Neural progenitor cell (in vitro differentiated cells): ENCODE measurements at places on chromosomes 2 and 18. TPM values are rescaled to one million over a fixed set of nuclear protein-coding genes. Genes with fewer than 3 reads are reported as not detected.

DNA sequence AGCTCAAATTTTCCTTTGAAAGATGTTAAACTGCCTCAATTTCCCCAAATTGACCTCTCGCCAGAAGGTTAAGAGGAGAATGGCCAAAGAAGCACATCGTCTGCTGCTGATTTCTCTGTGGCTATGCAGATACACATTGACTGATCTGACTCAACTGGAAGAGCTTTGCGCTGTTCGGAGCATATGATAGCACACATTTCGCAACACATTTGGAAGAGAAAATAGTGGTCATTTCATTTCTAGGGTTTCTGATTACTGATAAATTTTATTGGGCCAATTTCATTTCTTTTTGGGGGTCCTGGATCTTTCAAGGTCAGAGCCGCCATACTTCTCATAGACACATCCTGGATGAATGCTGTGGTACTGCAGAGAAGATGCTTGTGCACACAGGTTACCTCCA, 138.5 kb downstream of the TMEM200C start:
- DNase-seq = no peak
- no peaks in the 10 kb centered on the region for H3K27me3 ChIP-seq
- peaks cover 20% of the 10 kb centered on the region for H3K4me1 ChIP-seq
- no peak overlapping the region for H3K4me3 ChIP-seq
- no peak overlapping the region for H3K27ac ChIP-seq

- DNase-seq = no peak
Measured at GRCh38 chr2:147439986-147440385, 404.8 kb upstream of the ACVR2A start.

GRCh38 chr18:74994502-74995418, 214.2 kb downstream of the PTGR3 start:
- H3K27ac ChIP-seq = no peak overlapping the region
- no peak for DNase-seq
- H3K4me1 ChIP-seq = peaks cover 3% of the 10 kb centered on the region
- H3K4me3 ChIP-seq = no peak overlapping the region
- H3K36me3 ChIP-seq = no peaks in the 10 kb centered on the region
- no peaks in the 10 kb centered on the region for H3K27me3 ChIP-seq

GRCh38 chr18:13452388-13452811, 233.8 kb downstream of the LDLRAD4 start:
- H3K27me3 ChIP-seq = peaks cover 73% of the 10 kb centered on the region
- no peaks in the 10 kb centered on the region for H3K36me3 ChIP-seq
- no peak overlapping the region for H3K27ac ChIP-seq

GRCh38 chr18:32048507-32049091, 30.0 kb downstream of the RNF125 start:
- no peaks in the 10 kb centered on the region for H3K36me3 ChIP-seq
- DNase-seq = no peak
- no peaks in the 10 kb centered on the region for H3K27me3 ChIP-seq
- H3K4me3 ChIP-seq = no peak overlapping the region

DNA sequence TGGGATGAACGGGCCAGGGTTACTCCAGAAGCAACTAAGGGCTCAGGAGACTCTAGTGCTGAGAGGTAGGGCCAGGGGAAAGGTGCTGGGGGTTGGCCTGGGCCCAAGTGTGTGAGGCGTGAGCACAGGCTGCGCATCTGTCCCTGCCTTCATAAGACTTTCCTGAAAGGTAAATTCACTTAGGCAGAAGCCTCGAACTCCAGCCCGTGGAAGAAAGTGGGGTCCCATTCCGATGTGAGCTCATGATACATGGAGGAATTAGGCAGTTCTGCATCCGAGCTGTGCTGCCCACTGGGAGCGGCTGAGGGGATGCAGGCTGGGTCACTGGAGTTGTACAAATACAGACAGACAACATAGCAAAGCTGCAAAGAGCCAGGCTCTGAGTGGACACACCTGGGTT, 16.2 kb downstream of the PARD6G start:
- no peak for DNase-seq
- H3K27me3 ChIP-seq = no peaks in the 10 kb centered on the region
- no peaks in the 10 kb centered on the region for H3K36me3 ChIP-seq
- H3K4me3 ChIP-seq = no peak overlapping the region
- no peaks in the 10 kb centered on the region for H3K4me1 ChIP-seq

GRCh38 chr2:69604026-69604678, 39.4 kb downstream of the AAK1 start:
- no peak overlapping the region for H3K27ac ChIP-seq
- no peak for DNase-seq
- H3K27me3 ChIP-seq = no peaks in the 10 kb centered on the region
- H3K4me1 ChIP-seq = no peaks in the 10 kb centered on the region
- no peak overlapping the region for H3K4me3 ChIP-seq

DNA sequence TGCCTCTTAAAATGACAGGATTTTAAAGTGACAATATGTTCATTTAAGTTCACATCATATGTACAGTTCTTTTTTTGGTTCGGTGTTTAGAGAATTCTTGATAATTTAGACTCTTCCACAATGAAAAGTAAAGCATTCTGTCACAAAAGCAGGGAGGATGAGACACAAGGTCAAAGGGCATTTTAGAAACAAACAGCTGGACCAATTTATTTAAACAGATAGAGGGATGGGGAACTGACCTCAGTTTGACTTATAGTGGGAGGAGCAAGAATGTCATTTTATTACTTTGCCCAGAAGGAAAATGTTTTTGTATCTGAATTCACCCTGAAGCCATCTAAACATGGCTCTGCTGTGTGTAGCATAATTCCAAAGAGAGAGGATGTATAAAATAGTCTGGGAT, 128.5 kb downstream of the MEIS1 start:
- no peak overlapping the region for H3K4me3 ChIP-seq
- no peaks in the 10 kb centered on the region for H3K27me3 ChIP-seq
- DNase-seq = no peak

GRCh38 chr2:620004-620403, 57.2 kb downstream of the TMEM18 start:
- no peak overlapping the region for H3K4me3 ChIP-seq
- H3K4me1 ChIP-seq = peaks cover 10% of the 10 kb centered on the region
- no peaks in the 10 kb centered on the region for H3K36me3 ChIP-seq

DNA sequence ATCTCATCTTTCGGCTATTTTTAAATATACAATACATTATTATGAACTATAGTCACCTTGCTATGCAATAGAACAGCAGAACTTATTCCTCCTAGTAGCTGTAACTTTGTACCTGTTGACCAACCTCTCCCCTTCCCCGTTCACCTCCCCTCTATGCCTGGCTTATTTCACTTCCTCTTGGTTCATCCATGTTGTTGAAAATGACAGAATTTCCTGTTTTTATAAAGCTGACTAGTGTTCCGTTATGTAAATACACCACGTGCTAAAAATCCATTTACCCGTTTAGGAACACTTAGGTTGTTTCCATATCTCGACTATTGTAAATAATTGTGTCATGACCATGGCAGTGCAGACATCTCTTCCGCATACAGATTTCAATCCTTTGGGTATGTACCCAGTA, 10.3 kb downstream of the ALPI start:
- H3K4me3 ChIP-seq = no peak overlapping the region
- no peaks in the 10 kb centered on the region for H3K4me1 ChIP-seq
- DNase-seq = no peak
- no peaks in the 10 kb centered on the region for H3K36me3 ChIP-seq

DNA sequence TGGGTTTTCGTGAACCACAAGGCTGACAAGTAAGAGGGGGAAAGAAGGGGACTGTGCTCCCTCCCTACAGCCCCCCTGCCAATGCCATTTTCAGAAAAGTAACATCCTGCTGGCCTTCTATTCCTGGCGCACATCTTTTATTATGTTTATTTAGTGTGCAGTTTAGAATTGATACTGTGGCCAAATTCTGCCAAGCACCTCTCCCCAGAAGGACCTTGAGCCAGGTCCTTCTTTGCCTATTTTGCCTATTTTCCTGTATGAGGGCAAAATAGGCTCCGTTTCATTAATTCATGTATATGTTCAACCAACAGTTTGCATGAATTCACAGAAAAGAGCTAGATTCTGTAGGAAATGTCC, 136.0 kb downstream of the MYO3B start:
- no peak overlapping the region for H3K27ac ChIP-seq
- H3K27me3 ChIP-seq = no peaks in the 10 kb centered on the region

Gene DAW1
- total RNA-seq = not detected in 2 replicates

Gene GMPPA
- 23.8 and 49.3 TPM in 2 replicates for total RNA-seq

Gene CXCR2
- not detected in 2 replicates for total RNA-seq

Gene NDUFB3
- 50.1 and 125 TPM in 2 replicates for total RNA-seq

Gene SOX11
- total RNA-seq = 176 and 178 TPM in 2 replicates

Gene RALB
- 55.3 and 79.8 TPM in 2 replicates for total RNA-seq
